ENCODE measurements at places on chromosomes 16 and 17. TPM values are rescaled to one million over a fixed set of nuclear protein-coding genes. Genes with fewer than 3 reads are reported as not detected.

DNA sequence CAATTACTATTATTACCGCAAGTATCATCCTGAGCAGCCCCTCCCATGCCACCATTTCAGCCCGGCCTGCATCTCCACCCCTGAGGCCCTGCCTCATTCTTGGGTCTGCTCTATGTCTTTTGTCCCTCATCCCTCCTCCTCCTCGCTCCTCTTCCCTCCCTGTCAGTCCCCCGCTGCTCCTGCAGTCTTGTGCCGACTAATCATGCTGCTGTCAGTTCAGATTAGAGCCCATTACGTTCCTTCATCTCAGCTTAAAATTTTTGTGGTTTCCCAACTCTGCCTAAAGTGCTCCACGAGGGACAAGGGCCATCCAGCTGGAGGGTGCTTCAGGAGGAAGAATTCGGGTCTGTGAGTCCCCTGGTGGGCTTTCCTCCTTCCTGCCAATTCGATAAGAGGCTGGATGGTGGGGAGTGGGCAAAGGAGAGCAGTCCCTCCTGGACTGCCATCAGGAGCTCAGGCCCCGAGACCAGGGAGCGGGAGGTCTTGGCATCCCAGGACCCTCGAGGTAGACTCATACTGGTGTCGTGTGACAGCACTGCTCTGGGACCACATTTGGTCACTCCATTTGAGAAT, 32.9 kb upstream of the GOSR2 start:
- no peak for DNase-seq

GRCh38 chr17:49527927-49528651, 33.0 kb downstream of the NGFR start:
- DNase-seq = no peak

GRCh38 chr16:19170043-19170655, 2.1 kb downstream of the SYT17 start:
- no peak for DNase-seq

DNA sequence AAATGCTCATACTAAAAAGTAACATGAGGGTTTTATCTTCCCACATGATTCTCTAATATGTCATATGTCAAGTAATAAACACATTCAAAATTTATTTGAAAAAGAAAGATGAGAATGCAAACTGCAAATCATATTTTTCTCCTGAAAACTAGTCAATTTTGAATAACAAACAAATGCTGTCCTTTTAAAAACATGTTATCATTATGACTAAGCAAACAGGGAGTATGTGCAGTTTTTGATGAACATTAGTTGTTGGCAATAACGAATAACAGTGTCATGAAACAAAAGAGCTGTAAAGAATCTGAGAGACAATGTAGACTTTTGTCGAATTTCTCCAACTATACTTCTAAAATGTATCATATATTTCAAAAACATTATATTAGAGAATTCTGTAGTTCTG, 34.8 kb downstream of the RPGRIP1L start:
- no peak for DNase-seq

MRPL10 gene
- total RNA-seq = 69.7 TPM

GRCh38 chr16:86403541-86404163, 106.7 kb upstream of the FOXF1 start:
- DNase-seq = no peak

DNA sequence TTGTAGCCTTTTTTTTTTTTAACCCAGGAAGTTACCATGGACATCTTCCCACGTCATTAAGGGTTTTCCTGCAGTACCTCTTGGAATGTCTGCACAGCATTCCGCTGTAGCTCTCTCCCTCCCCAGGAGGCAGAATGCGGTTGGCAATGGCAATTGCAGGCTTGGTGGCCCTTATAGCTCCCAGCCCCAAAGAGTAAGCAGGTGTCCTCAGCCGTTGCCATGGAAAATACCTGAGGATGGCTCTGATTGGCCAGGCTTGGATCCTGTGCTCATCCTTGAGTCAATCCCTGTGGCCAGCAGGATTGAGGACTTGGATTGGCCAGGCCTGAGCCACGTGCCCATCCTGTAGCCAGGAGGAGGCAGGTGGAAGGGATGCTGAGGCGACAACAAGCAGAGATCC, 15.5 kb upstream of the TIMP2 start:
- no peak for DNase-seq

- DNase-seq = no peak
These were observed 15.7 kb downstream of the IL34 start for GRCh38 chr16:70661918-70662641.

- DNase-seq = no peak
These were observed 6.5 kb downstream of the IRX5 start for GRCh38 chr16:54936979-54937670.

CD300LD gene
- total RNA-seq = not detected

TMC5 gene
- not detected for total RNA-seq

DNA sequence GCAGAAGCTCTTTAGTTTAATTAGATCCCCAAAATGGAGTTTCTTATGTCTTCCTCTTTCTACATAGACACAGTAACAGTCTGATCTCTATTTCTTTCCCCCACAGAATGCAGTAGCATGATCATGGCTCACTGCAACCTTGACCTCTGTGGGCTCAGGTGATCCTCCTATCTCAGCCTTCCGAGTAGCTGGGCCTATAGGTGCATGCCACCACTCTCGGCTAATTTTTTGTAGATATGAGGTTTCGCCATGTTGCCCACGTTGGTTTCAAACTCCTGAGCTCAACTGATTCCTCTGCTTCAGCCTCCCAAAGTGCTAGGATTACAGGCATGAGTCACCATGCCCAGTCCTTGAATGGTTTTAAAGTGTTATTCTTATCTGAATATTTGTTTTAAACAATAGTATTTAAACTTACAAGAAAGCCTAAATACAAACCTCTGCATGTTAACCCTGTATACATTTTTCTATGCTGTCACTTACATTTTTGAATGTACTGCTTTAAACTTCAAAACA, 120.6 kb downstream of the GOSR1 start:
- DNase-seq = no peak
